ENCODE measurements at places on chromosomes 12 and 14.

DNA sequence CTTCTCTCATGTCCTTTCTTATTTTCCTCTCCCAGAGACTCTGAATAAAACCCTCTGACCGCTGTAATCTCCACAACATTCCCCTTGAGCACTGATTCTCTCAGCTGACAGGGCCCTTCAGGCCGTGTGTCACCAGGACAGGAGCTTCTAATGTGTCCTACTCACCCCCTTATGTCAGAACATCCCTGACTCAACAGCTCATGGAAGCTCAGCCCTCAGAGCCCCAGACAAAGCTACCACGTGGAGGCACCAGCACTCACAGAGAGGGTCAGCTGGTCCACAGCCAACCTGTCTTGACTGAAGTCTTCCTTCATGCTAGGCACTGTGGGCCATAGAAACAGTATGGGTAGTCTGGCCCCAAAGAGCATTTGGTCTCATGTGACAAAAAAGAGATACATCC is 49.8 kb downstream of the SMUG1 start:
- peak; percentile 37 for DNase-seq

- no peak for DNase-seq
These were observed 49.2 kb downstream of the LIN52 start for GRCh38 chr14:74133833-74134481.

GRCh38 chr14:75614179-75614578 is 35.8 kb downstream of the FLVCR2 start:
- no peak for DNase-seq

- peak; percentile 66 for DNase-seq
These were observed 92.0 kb downstream of the IRF2BPL start for GRCh38 chr14:76936483-76936882.

DNA sequence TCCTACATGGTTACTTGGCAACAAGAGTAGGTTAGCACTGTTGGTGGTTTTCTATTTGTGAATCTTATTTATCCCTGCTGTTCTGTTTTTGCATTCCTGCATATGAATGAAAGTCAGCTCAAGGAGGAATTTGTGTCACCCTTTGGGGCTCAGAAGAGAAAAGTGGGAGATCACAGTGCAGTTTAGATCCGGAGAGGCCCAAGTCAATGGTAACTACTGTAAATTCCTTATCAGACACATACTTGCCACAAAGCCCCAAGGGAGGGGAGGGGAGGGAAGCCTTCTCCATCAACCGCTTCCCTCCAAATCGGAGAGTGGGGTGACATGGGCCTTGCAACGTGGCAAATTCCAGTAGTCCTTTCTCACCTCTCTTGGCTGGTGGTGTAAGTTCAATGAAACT is 15.0 kb downstream of the GSG1 start:
- DNase-seq, result no peak

DNA sequence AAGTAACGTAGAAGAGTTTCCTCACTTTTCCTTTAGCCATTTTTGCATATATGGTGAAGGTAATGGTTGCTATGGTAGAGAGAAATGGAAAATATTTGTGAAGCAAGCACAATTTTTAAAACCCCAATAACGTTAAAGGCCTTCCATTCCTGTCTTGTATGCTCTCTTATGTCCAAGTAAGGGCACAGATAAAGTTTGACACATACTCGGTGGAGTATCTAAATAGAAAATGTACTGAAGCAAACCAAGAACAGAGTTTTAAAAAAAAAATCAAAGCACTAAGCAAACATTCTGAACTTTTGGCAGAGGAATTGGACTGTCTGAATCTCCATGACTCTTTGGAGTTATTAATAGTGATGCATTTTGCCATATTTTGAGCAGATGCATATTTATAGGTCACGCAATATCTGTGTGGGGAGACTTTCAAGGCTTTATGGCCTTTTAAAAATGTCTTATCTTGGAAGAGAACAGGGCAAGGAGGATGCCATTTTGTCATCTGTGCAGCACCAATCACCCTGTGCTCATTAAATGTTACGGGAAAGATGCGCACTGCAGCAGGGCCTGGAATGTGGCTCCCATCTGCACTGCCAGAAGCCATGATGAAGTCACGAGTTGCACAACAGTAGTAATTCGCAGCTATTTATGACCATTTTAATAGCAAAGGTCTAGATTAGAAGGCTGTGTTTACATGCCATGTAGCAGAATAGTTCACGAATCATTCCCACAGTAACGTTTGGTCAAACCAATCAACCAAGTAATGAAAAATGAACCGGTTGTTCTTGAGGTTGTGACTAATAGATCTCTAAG is 23.3 kb upstream of the AMIGO2 start:
- DNase-seq, result peak; percentile 92

- no peak for DNase-seq
These were observed 132.2 kb downstream of the ANO4 start for GRCh38 chr12:100926669-100927248.

DNA sequence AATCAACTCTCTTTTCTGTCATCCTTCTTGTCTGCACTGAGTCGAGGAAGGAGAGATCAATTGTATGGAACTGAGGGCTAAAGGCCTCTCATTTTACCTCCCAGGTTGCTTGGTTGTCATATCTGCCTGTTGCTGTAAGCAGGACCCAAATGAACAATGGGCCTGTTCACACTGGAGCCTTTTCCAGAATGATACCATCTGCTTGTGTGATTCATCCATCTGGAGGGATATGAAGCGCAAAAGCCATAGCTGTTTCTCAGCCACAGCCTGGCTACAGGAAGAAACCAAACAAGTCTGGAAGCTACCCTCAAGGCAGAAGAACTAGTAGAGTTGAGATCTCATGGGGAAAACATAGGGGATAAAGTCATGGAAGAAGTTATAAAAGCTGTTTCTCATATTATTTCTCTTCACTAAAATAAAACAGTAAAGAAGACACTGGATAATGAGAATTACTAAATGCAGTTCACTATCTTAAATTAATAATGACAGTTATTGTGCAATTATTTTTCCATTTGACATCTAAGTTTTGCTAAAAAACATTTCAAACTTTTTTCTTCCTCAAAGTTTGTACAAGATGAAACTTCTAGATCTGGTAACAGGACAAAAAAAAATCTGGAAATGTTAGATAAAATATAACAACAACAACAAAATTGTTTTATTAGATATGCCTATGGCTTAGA is 106.3 kb downstream of the SPTSSA start:
- peak; percentile 47 for DNase-seq
